Omental fat pad (tissue), 4 donors: ENCODE measurements at places on chromosomes 5 and 9. TPM values are rescaled to one million over a fixed set of nuclear protein-coding genes. Genes with fewer than 3 reads are reported as not detected.

DNA sequence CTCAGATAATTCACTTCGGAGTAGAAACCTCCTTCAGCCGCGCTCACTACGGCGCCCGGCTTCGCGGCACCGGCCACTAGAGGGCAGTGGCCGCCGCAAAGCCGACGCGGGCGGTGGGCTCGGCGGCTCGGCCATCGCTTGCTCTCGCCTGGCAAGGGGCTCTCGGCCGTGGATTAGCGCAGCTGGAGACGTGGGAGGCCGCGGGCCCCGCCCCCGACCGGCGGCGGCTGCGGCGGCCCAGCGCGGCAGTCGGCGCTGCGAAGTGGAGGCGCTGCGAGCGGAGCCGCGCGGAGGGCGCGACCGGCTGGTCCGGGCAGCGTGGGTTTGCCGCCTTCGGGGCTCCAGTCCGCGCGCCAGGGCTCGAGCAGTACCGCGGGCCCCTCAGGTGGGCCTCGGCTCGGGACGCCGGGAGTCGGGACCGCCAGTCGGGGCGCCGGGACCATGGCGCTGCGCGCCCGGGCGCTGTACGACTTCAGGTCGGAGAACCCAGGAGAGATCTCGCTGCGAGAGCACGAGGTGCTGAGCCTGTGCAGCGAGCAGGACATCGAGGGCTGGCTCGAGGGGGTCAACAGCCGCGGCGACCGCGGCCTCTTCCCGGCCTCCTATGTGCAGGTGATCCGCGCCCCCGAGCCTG, at the start of gene SNX18:
Gene SNX18, plus strand, starts transcription at position 248 of the 634 bp plus-strand sequence. Its CDS starts 194 bp downstream, at position 442.
- no peak for DNase-seq

GRCh38 chr5:138580001-138580400, 4.8 kb upstream of the HSPA9 start:
- DNase-seq = no peak

DNA sequence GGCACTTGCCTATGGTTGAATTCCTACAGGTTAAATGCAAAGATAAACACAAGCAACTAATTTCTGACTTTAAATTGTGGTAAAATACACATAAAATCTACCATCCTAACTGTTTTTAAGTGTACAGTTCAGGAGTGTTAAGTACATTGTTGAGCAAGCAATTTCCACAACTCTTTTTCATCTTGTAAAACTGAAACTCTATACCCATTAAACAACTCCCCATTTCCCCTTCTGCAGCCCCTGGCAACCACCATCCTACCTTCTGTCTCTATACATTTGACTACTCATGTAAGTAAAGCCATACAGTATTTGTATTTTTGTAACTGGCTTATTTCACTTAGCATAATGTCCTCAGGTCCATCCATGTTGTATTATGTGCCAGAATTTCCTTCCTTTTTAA, 38.5 kb upstream of the STX17 start:
- no peak for DNase-seq

DNA sequence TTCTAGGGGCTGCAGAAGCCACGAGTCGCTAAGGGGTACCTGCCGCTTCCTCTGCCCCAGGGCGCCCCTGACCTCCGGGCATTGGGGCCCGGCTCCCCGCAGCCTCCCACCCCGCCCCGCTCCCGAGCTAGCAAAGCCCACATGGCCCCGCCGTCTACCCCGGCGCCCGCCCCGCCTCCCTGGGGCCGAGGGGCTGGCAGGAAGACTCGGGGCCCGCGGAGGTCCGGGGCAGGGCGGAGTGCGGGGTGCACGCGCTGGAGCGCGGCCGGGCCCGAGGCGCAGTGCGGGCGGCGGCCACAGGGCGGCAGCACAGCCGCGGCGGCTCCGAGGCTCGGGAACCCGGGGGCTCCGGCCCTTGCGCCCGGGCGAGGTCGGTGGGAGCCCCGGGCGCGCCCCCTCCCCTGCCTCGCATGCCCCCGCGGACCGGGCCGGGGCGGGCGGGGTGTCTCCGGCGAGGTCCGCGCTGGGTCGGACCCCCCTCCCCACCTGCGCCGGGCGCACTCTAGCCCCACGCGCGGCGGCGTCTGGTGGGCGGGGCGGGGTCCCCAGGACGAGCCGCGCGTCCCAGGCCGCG, 6.7 kb downstream of the NRARP start:
- DNase-seq = no peak

GRCh38 chr5:132098151-132098594, 24.6 kb downstream of the CSF2 start:
- DNase-seq = no peak

The PPP2R2B gene
- 0.31 TPM for total RNA-seq

The ADAMTS12 gene
- 42.9 TPM for total RNA-seq

The PTGR1 gene
- total RNA-seq = 28.0 TPM
